ENCODE measurements at places on chromosomes 7 and 10.

- DNase-seq: no peak
Observed at GRCh38 chr10:95513941-95514392, 47.2 kb downstream of the SORBS1 start.

GRCh38 chr7:33452805-33453502, 323.6 kb downstream of the BBS9 start:
- no peak for DNase-seq

DNA sequence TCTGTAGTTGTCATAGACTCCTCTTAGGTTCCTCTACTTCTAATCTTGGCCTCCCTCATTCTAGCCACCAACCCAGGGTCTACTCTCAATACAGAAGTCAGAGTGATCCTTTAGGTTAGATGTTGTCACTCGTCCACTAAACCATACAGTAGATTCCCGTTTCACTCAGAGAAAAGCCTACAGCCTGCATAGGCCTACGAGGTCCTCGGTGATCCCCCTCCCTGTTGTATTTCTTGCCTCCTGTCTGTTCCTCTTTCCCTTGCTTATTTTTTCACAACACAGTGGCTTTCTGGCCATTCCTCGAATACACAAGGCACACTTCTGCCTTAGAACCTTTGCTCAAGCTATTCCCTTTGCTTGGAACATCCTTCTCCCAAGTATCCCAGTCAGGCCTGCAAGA, 183.0 kb upstream of the PRSS1 start:
- DNase-seq: no peak

DNA sequence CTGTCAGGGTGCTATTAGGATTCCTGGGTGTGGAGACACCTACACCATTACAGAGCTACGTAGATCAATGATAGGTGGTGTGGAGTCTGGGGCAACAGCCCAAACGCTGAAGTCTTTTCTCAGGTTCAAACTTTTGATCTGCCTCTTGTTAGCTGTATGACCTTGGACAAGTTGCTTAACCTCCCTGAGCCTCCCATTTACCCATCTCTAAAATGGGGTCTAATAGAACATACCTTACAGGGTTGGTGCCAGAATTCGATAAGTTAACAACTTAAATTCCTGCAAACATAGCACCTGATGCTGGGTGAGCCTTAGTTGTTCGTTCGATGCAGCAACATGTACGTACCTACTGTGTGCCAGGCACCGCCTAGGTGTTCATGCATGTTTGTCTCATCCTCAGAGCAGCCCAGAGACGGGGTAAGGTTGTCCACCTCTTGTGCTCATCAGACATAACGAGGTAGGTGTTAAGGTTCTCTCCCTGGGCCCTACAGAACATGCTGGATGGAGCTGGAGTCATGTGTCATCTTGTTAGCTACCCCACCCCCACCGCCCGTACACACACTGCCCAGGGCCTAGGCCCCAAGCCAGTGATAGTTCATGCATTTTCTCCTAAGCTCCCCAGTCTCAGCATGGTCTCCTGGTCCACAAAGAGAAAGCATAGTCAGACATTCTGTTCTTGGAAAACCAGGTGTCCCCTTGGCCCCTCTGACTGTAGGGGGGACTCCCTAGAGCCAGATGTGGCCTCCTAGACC, 41.0 kb upstream of the SLC29A3 start:
- DNase-seq: no peak

- DNase-seq: no peak
Observed at GRCh38 chr7:101486433-101487104, 123.9 kb downstream of the COL26A1 start.

- DNase-seq: no peak
Observed at GRCh38 chr10:74518061-74518460, 308.3 kb upstream of the KAT6B start.

DNA sequence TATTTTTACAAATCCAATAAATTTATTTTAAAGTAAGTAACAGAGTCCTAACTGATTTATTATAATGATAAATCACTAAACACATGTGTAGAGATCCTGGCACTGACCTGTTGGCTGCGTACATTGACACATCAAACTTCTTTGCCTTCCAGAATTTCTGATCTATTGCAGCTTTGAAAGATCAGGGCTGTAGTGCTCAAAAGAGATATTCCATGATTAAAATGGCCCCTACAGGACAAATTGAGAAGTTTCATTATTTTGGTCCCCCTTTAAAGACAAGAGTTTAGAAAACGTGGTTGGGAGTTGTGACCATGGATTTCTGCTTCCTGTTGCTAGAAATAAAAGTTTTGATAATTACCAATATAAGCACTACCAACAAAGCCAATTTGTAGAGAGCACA, 87.7 kb upstream of the PDK4 start:
- DNase-seq: no peak

- DNase-seq: no peak
Observed at GRCh38 chr10:74728225-74728624, 98.2 kb upstream of the KAT6B start.

DNA sequence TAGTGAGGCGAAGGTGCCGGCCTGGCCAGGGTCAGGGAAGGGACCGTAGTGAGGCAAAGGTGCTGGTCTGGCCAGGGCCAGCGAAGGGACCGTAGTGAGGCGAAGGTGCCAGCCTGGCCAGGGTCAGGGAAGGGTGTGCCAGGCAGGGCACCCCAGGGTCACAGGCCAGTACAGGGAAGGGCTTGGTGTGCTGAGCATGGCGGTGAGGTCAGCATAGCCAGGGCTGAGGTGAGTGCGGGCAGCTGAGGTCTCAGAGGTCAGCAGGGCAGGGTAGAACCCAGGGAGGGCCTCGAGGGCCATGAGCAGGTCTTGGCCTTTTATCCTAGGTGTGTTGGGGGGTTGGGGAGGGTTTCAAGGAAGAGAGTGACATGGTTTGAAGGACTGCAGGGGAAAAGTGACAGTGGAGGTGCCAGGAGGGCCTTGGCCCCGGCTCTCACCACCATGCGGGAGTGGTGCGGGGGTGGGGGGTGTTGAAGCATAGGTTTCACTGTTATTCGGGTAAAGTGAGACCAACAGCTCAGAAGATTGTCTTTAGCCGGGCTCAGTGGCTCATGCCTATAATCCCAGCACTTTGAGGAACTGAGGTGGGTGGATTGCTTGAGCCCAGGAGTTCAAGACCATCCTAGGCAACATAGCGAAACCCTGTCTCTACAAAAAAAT, 93.3 kb downstream of the CHST15 start:
- DNase-seq: no peak
